ENCODE measurements at places on chromosomes 4 and X. TPM values are rescaled to one million over a fixed set of nuclear protein-coding genes. Genes with fewer than 3 reads are reported as not detected.

TCEAL7 gene
- not detected for total RNA-seq

DNA sequence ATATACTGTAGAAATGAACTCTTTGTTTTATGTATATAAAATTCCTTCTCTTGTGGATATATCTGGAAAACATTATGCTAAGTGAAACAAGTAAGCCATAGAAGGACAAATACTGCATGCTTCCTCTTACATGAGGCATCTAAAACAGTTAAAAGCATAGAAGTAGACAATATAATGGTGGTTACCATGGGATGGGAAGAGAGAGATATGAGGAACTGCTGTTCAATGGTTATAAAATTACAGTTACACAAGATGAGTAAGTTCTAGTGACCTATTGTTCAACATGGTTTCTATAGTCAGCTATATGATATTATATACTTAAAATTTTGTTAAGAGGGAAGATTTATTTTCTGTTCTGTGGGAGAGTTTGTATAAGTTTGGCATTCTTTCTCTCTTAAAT, 43.4 kb downstream of the HTRA3 start:
- no peak for DNase-seq

DNA sequence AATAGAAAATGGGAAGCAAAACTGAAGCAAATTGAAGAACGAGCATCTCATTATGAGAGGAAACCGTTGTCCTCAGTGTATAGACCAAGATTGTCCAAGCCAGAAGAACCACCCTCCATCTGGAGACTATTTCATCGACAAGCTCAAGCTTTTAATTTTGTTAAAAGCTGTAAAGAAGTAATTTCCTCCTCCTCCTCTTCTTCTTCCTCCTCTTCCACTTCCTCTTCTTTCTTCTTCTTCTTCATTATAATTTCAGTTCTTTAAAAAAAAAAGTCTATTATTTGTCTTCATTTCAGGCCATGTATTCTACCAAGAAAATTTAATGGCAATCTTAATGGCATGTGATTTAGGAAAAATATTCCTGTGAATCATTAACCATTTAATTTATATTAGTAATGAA, 7.6 kb downstream of the PRIMPOL start:
- DNase-seq, result no peak

DNA sequence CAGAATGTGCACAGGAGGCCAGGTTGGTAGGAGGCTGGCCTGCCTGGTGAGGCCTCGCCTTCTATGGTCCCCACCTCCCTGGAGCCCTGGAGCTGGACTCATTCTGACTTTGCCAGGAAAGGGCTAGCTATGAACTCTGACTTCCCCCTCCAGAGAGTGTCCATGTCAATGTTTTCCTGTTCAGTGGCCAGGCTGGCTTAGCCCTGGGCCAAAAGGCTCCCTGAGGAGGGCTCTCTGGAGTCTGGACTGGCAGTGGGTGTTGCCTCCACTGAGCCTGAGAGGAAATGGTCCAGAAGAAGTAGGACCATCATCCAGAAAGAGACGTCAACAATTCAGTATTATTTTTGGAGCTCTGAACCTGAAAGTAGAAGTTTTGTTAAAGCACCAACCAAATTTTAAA, 178.7 kb downstream of the CHIC2 start:
- DNase-seq, result no peak

GRCh38 chr4:34720571-34720970, 1523.7 kb downstream of the ARAP2 start:
- DNase-seq, result no peak

GRCh38 chr4:55817691-55818090, 1.9 kb upstream of the EXOC1L start:
- DNase-seq, result no peak

Data from CD8-positive, alpha-beta T cell (primary cell).